ENCODE measurements at places on chromosomes 6 and 20.

DNA sequence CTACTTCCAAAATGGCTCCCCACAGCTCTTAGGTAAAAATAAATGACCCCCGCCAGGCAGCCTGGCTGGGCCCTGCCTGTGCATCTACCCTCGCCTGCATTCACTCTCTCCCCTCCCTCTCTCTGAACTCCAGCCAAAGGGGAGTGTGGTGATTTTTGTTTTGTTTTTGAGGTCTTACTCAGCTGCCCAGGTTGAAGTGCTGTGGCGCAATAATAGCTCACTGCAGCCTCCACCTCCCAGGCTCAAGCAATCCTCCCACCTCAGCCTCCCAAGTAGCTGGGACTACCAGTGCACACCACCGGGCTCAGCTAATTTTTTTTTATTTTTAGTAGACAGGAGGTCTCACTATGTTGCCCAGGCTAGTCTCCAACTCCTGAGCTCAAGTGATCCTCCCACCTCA lies 15.8 kb downstream of the NFATC2 start:
- no peak for DNase-seq

GRCh38 chr6:74973591-74973990 lies 232.3 kb downstream of the COL12A1 start:
- no peak for DNase-seq

DNA sequence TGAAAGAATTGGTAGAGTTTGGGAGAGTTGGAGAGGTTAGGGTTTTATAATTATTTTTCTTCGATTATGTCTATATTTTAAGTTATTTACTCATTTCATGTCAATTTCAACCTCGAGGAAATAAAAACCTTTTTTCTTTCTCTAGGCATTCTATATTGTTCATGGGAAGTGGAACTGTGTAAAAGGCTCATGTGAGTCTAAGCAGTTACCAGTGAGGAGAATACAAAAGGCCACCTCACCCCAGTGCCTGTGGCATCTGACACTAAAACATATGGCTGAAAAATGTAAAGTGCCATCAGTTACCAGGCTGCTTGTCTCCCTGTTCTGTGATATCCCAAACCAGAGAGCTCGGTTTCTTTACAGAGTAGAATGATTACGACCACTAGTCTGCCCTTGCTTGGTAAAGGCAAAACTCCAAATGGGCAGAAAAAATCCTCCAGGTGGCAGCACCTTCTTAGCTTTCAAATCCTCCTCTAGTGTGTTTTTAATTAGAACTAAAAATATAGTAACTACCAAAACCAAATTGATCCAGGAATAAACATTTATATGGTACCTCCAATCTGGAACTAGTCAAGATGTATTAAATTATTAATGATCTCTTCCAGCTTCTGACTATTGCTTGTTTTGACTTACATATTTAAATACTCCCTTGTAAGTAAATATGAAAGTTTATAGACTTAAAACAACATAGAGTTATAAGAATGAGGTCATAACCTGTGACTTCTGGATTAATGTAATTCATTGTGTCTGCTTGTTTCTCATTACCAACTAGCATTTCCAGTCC lies 122.6 kb upstream of the MCHR2 start:
- DNase-seq, result peak; percentile 44

DNA sequence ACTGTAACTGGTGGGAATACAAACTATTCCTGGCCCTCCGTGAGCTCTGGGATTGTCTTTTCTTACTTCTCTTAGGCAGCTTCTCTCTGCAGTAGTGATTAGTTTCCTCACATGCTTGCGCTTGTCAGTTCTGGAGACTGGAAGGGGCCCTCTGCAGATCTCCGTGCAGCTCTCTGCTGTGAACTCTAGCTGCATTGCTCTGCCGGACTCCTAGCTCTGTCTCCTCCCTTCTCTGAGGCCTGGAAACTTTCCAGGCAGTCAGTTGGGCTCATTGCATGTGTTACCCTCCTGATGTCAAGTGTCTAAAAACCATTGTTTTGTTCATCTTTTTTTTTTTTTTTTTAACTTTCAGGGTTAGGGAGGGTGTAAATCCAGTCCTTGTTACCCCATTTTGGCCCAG lies 102.3 kb downstream of the CTNNBL1 start:
- DNase-seq, result no peak

Data from amniotic stem cell (primary cell).